NCI-H1048 (cell line): ENCODE measurements at places on chromosomes 3 and 15.

DNA sequence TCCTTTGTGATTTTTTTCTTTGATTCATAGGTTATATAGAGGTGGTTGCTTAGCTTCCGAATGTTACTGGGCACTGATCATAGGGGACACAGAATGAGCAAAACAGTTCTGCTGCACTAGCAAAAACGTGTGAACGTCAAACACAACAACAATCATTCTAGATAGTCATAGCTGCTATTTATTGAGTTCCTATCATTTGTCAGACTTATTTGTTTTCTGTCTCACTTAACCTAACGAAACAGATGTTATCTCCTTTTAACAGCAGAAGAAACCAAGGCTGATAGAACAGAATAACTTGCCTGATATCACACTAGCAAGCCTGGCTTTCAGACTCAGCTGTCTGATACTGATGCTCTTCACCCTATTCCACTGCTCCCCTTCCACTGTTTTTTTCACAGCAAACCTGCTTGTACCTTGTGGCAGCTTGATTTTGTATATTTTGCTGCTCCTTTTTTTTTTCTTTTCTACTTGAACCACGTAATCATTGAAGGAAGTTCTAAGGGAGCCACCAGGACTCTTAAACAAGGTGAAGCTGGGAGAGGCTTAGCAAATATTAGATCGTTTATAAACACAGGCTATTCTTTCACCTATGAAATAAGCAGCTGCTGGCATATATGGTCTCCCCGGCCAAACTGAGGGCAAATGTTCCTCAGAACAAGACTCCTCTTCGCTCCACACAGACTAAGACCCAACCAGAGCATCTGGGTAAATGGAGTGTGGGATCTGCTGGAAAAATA, 78.8 kb downstream of the MCF2L2 start:
- DNase-seq = no peak

- no peak for DNase-seq
Observed at GRCh38 chr3:155079746-155080487, at the start of gene MME. Gene MME (plus strand): TSS chr3:155080319. CDS start chr3:155084168, 3,849 bp downstream.

- no peak for DNase-seq
Observed at GRCh38 chr15:32885713-32886112, 167.9 kb downstream of the GREM1 start.

DNA sequence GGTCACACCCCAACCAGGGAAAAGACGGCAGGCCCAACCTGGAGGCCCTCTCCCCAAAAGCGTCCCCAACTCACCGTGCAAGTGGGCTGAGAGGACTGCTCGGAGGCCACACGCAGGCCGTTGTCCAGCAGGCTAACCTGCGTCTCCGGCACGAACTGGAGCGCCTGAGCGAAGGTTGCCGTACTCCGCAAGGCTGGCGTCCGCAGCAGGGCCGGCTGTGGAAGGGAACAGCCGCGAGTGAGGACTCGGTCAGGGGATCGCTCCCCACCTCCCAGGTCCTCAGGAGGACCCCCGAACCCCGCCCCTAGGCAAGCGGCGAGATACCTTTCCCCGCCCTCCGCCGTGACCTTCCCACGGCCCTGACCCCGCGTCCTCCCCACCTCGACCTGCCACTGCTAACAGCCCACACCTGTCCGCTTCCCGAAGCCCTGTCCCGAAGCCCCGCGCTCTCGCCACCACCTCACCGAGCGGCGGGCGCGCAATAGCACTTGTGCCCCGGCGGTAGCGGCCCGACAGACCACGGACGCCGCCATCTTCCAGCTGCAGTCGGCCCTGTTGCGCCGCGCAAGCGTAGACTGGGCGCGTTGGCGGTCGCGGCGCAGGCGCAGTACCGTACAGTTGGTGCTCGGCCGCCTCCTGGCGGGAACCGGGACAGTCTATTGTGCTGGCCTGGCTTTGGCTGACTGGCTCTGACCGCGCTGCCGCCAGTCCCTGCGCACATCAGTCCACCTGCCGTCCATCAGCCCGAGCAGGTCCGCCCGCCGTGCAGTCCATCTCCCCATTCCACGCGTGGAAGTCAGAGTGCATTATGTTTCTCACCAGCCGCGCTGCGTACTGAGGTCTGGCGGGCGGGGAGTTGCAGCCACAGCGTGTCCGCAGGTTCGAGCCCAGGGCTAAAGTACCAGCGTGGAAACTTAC, at the start of gene UQCRC1:
Gene UQCRC1, minus strand, starts transcription at position 559 of the 918 bp plus-strand sequence. Its CDS starts 26 bp downstream, at position 533.
- DNase-seq = peak; percentile 88

DNA sequence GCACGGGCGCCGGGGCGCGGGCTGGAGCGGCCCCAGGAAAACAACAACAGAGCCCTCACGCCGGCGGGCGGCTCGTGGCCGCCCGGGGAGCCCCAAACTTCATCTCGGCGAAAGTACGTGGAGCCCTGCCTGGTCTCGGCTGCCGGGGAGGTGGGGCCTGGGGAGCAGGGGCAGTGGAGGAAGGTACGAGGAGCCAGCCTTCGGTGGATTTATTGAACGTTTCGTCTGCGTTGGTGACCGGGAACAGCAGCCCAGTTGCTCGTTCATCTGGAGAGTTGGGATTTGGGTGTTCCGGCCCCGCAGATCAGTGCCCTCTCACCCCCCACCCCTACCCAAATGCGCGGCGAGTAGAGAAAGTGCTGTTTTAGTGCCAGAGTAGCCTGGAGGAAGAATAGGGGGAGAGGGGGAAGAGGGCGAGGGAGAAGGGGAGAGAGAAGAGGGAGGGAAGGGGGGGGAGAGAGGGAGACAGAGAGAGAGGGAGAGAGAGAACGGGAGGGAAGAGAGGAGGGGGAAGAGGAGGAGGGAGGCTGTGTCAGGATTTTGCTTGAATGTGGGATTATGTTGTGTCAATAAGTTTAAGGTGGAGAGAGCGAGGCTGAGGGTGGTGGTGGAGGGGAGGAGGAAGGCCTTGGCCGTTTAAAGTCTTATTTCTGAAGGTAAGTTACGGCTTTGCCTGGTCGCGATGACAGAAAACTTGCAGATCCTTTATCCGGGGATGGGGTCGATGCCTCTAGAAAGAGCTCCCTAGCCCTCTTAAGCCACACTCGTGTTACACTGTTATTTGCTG, 970 bp downstream of the BBX start:
- no peak for DNase-seq

- DNase-seq = no peak
Observed at GRCh38 chr15:23690450-23690852, 3.3 kb upstream of the NDN start.

GRCh38 chr3:102102394-102102793, 253.1 kb downstream of the NFKBIZ start:
- no peak for DNase-seq
